DMS53 (cell line): ENCODE measurements at places on chromosomes 5 and 9.

GRCh38 chr5:125274938-125275724 lies 528.7 kb upstream of the ZNF608 start:
- peak; percentile 27 for DNase-seq

GRCh38 chr5:32027093-32027716 lies 146.9 kb downstream of the GOLPH3 start:
- DNase-seq: no peak

- peak; percentile 18 for DNase-seq
Observed at GRCh38 chr5:56525113-56525512, 290.2 kb upstream of the MAP3K1 start.

DNA sequence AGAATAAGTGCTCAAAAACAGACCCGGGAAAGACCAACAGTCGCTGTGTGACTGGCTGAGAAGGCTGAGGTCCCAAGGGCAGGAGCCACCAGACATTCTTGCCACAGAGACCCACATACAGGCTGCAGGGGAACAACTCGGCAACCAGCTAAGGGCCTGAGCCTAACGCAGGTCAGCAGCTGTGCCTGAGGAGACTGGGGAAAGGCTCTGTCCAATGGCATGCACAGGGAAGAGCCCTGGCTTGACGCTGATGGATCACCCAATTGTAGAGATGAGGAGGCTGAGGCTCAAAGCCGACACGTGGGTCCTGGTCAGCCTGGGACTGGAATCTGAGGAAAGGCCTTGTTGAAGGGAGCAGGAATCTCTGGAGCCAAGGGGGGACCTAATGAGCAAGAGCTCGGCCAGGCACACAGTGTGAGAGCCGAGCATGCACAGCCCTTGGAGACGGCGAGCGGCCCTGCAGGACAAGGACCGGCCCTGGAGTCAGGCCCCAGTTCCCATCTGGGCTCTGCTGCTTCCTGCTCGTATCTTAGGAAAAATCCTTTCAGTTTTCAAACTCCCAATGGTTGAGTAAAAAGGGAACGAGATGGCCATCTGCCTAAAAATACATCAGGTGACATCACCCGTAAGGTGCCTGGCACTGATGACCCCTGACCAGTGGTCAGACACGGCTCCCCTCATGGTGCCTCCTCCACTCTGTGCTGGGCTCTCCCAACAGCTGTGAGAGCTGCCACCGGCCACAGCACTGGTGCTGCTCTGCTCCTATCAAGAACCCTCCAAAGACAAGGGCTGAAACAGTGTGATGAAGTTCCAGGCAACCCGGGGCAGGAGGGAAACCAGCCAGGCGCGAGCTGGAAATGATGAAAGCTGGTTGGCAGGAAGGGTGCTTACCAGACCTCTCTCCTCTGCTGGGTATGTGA lies 16.4 kb downstream of the LMAN2 start:
- DNase-seq: no peak

DNA sequence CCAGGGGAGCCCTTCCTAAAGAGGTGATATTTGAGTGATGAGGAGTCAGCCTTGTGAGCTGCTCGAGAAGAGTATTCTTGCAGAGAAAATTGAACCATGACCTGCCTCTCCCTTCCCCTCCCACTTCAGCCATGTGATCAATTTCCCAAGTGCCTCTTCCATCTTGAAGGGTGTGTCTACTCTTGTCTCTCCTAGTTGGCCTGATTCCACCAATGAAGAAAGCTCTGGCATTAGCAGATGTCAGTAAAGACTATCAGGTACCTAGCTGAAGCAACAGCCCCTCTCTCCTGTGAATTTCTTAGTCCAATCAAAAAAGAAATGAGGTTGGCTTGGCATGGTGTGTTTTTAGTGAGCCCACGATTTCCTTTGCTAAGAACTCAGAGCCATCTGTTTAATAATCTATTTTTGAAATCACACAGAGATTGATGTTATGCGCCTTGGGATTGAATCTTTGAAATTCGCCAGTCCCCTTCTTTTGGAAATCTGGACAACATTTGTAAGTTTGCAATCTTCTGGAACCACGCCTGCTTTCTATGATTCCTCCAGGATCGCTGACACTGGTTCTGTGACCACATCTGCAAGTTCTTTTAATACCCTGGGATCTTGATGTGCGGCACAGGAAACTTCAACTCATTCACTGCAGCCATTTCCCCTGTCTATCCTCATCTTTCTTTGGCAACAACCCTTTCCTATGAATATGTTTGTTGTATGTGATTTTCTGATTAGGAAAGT lies 404.6 kb downstream of the DMRT2 start:
- no peak for DNase-seq

- DNase-seq: peak; percentile 54
Observed at GRCh38 chr5:74394916-74395880, 245.3 kb downstream of the ENC1 start.

GRCh38 chr5:133471699-133472098 lies 140.6 kb downstream of the FSTL4 start:
- DNase-seq: no peak

GRCh38 chr5:59767211-59767605 lies 126.3 kb downstream of the PDE4D start:
- DNase-seq: peak; percentile 27

GRCh38 chr5:102036927-102037326 lies 259.2 kb downstream of the SLCO4C1 start:
- no peak for DNase-seq

DNA sequence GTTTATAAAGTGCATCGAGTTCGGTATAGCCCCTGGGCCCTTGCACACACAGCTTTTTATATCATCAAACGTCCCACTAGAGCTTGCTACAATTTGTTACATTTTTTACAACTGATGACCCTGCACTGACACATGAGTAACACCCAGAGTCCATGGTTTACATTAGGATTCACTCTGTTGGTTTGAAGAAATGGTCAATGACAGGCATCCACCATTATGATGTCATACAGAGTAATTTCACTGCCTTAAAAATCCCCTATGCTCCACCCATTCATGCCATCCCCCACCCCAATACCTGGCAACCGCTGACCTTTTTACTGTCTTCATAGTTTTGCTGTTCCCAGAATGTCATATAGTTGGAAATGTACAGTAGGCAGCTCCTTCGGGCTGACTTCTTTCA lies 130.2 kb downstream of the MED10 start:
- no peak for DNase-seq

DNA sequence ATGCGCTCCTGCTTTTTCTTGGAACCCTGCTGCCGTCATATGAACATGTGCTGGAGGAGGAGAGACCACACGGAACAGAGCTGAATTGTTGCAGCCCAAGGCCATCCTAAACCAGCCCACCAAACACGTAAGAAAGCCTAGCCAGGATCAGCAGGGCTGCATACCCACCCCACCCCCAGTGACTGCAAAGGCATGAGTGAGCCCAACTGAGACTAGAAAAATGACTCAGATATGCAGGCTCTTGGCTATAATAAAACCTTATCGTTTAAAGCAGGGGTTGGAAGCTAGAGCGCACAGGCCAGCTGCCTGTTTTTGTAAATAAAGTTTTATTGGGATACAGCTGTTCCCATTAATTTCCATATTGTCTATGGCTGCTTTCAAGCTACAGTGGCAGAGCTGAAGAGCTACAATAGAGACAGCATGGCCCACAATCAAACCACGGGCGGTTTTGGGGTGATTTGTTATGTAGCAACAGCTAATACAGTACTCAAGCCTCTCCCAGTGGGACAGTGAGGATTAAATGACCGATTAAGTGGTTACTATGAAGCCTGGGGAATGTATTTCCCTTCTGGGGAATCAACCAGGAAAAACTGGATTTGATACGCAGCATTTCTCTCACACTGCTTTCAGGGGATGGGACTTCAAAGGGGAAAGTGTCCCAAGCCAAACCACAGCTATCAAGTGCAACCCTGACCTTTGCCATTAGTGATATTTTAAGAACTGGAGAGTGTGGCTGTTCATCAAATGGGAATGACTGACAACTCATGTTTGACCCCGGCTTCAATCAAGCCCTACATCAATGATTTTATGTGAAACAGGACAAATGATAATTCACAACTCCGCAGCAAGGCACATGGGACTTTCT lies 6.3 kb downstream of the SHB start:
- peak; percentile 20 for DNase-seq

DNA sequence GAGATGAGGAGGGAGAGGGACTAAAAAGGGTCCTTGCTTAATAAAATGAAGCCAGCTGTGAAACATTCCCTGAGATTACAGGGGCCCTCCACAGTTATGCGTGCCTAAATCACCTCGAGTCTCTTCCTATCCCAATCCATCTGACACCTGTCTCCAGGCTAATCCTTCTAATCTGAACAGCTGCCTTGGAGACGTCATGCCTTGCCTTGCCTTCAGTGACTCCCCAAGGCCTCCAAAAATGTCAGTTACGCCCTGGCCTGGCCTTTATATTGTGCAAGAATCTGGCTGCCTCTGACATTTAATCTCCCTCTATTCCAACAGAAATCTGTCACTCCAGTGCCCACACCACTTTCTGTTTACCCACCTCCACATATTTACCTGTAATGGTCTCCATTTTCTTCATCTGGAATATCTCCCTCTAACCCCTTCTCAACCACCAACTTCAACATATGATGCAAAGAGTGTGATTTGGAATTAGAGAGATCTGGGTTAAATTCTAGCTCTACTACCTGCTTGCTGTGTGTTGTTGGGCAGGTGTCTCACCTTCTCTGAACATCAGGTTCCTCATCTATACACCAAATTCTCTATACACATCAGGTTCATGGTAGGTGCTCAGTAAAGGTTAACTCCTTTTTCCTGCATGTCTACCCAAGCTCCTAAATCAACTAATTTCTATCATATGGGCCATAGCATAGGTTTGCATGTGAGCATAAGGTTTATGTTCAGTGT lies 57.9 kb downstream of the PTCD2 start:
- no peak for DNase-seq

- no peak for DNase-seq
Observed at GRCh38 chr5:38370358-38371100, 112.2 kb downstream of the EGFLAM start.

- no peak for DNase-seq
Observed at GRCh38 chr5:136200761-136201160, 7.8 kb upstream of the SMIM32 start.

DNA sequence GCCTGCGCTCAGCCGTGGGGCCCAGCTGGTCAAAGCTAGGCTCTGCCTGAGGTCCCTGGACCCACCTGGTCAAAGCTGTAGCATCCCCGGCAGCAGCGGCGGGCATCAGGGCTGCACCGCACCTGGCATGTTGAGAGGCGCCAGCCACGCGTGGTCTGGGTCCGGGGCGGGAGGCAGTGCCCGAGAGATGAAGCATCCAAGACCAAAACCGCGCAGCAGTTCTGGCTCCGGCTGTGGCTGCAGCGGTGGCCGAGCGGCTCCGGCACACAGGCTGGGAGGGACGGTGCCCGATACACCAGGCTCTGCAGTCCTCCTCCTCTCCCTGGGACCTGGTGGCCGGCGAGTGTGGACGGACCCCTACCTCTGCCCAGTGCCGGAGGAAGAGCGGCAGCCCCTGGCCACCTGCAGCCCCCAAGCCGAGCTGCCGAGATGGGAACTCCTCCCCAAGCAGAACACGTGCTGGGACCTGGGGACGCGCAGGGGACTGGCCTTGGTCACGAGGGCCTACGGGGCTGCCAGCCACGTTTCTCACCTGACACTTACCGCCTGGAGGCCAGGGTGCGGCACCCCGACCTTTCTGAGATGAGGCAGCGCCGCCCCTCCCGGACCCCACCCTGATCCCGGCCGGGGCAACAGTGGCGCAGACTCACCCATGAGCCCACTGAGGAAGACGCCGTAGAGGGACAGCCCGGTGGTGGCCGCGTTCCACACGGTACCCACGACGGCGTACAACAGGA lies 33.0 kb downstream of the SLC9A3 start:
- peak; percentile 57 for DNase-seq

- DNase-seq: peak; percentile 48
Observed at GRCh38 chr5:173238312-173239232, 3.6 kb upstream of the NKX2-5 start.

GRCh38 chr9:18194316-18194715 lies 279.6 kb upstream of the ADAMTSL1 start:
- DNase-seq: no peak

DNA sequence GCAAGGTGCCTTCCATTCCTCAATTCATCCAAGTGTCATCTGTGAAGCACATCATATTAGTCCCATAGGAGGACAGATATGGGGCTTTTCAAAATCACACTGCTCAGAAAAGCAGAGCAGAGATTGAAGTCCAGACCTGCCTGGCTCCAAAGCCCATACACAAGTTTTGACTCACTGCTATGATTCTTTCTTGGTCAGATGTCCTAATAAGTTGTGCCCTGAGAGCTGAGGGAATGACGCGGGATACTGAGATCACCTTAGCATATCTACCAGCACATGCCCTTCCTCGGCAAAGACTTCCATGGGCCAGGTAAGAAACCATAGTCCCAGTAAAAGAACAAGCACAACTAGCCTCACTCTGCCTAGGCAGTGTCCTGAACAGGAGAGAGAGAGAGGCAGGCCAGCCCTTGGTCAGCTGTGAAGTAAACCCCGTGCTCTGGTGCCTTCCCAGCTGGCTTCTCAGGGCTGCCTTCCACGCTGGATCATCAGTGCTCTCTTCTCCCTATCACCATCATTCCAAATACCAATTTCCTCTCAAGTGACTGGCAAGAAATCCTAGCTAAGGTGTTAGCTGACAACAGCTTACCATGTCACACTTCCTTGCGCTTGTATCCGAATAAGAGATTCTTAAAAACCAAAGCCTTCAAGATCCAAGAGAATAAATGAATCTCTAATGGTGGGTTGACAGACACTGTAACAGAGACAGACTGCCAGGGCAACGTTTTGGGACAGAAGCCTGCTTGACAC lies 73.2 kb downstream of the SIL1 start:
- no peak for DNase-seq

DNA sequence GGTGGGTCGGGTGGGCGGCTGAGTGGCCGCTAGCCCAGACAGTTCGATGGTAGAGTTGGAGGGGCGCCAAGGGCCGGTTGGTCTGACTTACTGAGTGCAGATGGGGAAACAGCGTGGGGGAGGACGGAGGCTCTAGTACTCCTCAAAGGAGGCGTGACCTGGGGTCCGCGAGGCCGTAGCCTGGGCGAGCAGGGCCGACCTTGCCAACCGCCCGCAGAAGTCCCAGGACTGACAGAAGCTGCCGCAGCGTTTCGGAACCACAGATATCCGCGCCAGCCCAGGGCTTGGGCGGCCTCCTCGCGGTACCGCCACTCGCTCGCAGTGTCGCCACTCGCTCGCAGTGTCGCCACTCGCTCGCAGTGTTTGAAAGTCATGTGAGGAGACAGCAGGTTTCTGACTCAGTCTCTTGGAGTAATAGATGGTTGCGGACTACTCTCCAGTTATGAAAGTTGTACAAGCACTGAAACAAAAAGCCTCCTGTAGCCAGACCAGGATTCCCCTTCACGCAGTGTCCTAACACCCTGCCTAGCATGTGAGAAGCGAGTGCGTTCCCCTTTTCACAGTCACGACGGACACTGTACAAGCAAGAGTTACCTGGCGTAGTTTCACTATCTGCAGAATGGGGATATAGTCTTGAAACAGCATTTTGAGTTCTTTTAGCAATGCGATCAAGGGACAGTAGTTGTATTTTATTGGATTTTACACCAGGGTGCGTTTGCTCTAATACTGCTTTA lies 674 bp downstream of the TMEM38B start:
- DNase-seq: peak; percentile 69

DNA sequence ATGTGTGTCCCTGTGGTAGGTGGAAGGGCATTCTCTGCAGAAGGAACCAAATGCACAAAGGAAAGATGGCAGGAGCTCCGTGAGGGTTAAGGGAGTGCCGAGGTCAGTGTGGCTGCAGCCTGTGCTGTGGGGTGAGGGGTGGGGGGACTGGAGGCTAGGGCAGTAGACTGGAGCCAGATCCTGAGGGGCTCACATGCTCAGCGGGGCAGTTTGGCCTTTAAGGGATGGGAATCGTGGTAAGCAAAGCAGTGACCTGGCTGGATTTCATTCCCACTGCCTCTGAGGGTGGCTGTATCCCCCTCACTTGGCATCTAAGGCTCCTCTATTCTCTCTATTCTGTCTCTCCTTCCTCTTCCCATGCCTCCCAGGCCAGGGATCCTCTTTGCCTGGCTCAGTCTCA lies 15.6 kb downstream of the PITX1 start:
- no peak for DNase-seq
